ENCODE measurements at places on chromosomes 1 and 21.

GRCh38 chr1:2165646-2166045, 28.9 kb downstream of the FAAP20 start:
- no peak for DNase-seq

DNA sequence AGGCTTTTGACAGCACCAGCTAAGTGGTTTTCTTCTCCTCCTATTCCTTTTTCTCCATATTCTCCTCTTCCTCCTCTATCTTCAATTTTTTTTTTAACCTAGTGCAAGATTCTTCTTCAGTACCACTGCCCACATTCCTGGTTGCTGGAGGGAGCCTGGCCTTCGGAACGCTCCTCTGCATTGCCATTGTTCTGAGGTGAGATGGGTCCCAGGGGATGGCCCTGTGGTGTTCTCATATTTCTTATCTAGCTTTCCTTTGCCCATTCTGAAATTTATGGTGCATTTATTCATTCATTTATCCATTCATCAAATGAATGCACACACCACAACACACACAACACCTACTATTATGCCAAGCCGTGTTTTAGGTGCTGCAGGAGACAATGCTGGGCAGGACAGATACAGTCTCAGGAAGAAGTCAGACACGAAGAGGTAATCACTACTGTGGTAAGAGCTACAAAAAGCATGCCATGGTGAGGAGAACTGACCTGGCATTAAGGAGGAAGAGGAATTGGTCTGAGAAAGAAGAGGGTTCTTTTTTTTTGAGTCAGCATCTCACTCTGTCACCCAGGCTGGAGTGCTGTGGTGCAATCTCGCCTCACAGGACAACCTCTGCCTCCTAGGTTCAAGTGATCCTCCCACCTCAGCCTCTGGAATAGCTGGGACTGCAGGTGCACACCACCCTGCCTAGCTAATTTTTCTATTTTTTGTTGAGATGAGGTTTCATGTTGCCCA, 47.5 kb upstream of the TDRD10 start:
- DNase-seq, result peak; percentile 91

DNA sequence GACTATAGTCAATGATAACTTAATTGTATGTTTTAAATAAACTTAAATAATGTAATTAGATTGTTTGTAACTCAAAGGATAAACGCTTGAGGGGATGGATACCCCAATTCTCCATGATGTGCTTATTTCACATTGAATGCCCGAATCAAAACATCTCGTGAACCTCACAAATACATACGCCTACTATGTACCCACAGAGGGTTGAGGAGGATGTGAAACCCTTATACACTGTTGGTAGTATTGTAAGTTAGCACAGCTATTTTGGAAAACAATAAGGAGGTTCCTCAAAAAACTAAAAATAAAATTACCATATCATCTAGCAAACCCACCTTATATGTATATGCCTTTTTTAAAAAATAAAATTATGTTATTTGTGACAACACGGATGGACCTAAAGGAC, 198.6 kb downstream of the MRPL39 start:
- DNase-seq, result no peak

DNA sequence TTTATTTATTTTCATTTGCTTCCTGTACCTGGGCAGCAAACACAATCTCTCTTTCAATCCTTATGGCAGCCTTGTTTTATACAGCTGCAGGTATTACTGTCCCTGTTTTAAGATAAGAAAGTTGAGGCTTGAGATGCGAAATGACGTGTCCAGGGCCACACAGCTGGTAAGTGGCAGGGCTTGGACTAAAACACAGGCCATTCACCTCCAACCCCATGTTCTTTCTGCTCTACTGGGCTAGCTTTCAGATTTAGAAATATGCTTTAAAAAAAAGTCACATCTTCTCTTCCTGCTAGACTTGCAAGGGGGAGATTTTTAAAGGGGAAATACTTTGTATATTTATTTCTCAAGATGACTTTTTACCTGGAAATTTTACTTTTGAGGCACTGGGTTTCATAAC, 62.8 kb downstream of the CNST start:
- DNase-seq, result no peak

DNA sequence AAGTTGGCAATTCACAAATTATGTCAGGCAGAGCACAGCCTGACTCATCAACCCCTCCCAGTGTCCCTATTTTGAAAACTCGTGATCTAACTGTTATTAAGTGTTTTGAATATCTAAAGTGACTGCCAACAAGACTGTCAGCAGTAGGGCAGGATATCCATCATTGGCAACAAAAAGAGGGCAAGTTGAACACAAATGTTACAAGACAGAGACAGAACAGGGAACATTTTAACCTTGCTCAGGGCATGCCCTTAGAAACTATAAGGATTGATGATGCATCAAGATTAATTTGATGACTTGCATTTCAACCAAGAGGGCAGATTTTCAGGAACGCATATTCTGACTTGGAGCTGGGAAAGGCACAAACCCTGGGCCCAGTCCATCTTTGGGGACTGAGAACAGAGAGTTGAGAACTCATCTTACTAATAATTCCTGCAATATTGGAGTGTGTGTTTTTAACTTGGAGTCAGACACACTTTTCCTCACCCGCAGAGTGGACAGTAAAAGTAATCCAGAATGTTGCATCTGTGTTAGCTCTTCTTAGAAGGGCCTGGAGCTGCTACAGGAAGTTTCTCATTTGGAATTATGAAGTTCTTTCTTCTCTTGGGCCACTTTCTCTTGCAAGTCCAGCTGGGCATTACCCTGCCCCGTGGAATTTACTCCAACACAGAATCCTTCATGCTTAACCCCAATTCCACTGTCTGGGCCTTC, 317.2 kb downstream of the LTN1 start:
- no peak for DNase-seq
